AG04449 (cell line): ENCODE measurements at places on chromosomes 3 and 15.

GRCh38 chr3:177034832-177035475, 162.3 kb downstream of the TBL1XR1 start:
- no peak for DNase-seq

- DNase-seq, result peak; percentile 56
These were observed 31.6 kb upstream of the NUDT16 start for GRCh38 chr3:131349946-131350347.

DNA sequence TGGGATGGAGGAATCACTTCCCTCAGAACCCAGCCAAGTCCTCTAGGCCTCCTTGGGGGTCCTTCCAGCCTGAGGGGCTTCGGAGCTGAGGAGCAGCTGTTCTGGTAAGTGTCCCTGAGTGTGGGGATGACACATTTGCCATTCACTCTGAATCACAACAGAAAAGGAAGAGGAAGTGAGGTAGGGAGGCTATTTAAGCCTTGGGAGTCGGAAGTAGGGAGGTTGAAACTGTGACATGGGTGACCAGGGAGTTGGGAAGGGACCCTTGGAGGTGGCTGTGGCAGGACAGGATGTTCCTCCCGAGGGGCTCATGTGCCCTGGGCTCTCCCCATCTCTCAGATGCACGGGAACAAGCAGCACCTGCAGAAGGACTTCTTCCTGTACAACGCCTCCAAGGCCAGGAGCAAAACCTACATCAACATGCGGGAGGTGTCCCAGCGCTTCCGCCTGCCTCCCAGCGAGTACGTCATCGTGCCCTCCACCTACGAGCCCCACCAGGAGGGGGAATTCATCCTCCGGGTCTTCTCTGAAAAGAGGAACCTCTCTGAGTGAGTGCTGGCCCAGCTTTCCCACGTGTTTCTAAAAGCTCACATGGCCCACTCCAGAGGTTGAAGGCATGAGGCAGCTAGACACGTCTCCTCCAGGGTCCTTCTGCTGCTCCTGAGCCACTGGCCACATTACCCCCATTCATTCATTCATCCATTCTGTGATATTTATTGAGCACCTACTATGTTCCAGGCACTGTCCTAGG, 43.3 kb downstream of the CAPN3 start:
- DNase-seq, result no peak

- no peak for DNase-seq
These were observed at the start of gene CLRN1 for GRCh38 chr3:150972366-150973071. Gene CLRN1 (minus strand): TSS chr3:150972727. CDS start chr3:150972708, 19 bp downstream.

DNA sequence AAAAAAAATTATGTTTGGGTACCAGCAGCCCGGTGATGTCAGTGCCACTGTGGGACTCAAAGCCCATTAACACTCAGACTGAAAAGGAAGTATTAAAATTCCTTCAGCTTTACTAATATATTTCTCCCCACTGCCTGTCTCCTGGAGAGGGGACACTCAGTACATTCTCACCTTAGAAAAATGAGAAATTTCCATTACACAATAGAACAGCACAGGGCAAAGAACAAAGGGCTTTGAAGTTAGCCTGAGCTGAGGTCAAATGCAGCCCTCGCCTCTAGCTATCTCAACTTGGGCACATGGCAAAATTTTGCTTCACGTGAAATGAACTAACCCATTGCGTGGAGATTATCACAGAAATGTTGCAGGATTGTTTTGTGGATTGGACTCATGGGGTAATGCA, 80.8 kb downstream of the RARB start:
- DNase-seq, result no peak

DNA sequence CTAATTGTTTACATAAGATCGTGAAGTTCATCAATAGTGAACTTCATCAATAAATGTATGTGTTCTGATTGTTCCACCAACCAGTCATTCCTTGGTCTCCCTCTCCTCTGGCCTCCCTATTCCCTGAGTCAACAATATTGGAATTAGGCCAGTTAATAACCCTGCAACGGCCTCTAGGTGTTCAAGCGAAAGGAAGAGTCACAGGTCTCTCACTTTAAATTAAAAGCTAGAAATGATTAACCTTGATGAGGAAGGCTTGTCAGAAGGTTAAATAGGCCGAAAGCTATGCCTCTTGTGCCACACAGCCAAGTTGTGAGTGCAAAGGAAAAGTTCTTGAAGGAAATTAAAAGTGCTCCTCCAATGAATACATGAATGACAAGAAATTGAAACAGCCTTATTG, 89.4 kb upstream of the ACKR4 start:
- no peak for DNase-seq

- DNase-seq, result no peak
These were observed 29.4 kb upstream of the RSL24D1 start for GRCh38 chr15:55226127-55226526.

DNA sequence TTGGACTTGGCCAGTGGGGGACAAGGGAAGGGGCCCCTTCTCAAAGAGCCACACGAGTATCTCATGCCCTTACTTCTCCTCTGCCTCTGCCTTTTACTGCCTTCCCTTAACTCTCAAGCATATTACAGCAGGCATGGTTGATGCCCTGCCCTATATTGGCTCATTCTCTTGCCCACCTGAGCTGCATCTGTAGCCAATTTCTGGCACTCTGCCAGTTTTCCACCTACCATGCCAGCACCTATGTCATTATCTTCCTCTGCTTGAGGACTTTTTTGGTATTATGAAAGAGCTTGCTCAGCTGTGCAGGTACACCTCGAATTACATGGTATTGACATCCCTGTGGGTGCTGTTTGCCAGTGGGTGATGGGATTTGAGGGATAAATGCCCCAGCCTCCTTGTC, 181.8 kb downstream of the OXSM start:
- DNase-seq, result no peak

- no peak for DNase-seq
These were observed 10.6 kb upstream of the SEMA7A start for GRCh38 chr15:74444106-74445062.

GRCh38 chr15:29952225-29952624, 130.0 kb upstream of the TJP1 start:
- no peak for DNase-seq
